ENCODE measurements at places on chromosomes 6 and 20.

- H3K4me3 ChIP-seq = no peak overlapping the region
- no peaks in the 10 kb centered on the region for H3K27me3 ChIP-seq
Observed at GRCh38 chr20:432208-432607, 24.1 kb downstream of the RBCK1 start.

DNA sequence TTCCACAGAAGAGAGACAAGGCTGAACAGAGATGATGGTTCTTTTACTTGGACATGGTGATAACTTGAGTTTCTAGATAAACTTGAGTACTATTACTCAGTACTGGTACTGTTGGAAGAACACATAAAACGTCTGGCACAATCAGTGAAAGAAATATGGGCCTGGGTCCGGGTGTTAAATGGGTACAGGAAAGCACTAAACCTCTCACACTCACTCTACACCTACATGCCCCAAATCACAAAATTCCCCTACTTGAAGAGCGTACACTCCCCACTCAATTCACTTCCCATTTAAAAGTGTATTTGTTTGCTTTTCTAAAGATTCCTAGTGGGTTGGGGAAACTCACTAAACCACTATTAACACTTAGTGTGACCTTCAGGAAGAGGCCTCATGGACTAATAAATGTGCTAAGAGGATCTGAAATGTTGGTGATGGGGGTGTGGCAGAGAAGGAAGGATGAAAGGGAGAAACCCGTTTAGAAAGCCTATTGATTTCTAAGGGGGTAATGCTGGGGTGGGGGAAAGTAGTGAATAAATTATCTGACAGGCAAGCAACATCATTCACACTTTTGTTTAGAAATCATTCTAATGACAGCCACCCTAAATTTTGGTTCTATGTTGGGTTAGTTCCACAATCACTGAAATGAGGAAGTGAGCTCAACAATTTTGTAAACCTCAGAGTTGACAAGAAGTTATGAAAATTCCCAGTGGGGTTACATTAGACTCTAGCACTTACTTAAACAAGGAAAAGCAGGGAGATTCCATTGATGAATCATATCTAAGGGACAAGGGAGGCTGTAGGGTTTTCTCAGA, 222.6 kb upstream of the MARCKS start:
- no peak overlapping the region for H3K4me3 ChIP-seq
- no peak overlapping the region for H3K27ac ChIP-seq
- H3K27me3 ChIP-seq = no peaks in the 10 kb centered on the region

GRCh38 chr6:84597238-84597875, 167.0 kb downstream of the TBX18 start:
- H3K4me3 ChIP-seq = no peak overlapping the region
- H3K4me1 ChIP-seq = no peaks in the 10 kb centered on the region

DNA sequence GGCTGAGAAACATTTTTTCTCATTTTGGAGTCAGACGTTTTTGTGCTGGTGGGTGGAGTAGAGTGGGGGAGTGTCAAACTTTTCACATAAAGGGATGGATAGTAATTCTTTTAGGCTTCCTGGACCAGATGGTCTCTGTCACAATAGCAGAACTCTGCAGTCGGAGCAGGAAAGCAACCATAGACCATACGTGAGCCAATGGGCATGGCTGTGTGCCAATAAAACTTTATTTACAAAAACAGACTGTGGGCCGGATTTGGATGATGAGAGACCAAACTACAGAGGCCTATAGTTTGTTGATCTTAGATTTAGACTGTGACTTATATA, 70.8 kb upstream of the SLC22A23 start:
- H3K27ac ChIP-seq = no peak overlapping the region
- no peaks in the 10 kb centered on the region for H3K36me3 ChIP-seq
- H3K27me3 ChIP-seq = no peaks in the 10 kb centered on the region
- H3K4me1 ChIP-seq = no peaks in the 10 kb centered on the region
- DNase-seq = no peak

DNA sequence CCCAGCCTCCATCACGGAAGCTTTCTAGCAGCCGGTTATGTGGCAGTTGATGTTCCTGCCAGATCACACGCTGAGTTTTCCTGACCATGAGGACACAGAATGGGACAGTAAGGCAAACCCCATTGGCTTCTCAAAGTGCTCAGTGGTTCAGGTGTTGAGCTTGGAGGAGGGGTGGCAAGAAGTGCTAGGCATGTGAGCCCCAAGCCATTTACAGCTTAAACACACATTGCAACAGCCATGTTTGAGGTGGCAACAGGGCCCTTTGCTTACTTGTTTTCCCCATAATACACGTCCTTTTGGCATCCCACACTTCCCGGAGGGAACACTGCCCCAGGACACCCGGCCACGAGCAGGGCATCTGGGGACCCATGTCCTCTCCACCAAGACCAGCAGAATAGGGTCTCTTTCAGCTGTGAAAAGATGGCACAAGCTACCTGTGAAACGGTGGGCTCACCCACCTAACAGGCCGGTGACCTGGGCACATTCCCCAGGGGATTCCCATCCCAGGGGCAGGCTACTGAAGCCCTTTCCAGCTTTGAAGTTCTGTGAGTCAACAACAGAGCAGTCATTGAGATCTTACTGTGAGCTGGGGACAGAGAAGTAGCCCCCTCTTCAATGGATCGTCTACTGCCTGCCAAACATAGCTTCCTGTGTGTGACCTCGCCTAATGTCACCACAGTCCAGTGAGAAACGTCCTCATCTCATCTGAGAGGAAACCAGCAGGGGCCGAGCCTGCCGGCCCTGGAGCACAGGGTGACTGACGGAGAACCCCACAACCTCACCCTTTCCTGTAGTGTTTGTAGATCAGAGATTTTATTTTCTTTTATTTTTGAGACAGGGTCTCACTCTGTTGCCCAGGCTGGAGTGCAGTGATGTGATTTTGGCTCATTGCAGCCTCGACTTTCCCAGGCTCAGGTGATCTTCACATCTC, 4.0 kb upstream of the TLDC2 start:
- no peak overlapping the region for H3K27ac ChIP-seq
- DNase-seq = no peak
- no peaks in the 10 kb centered on the region for H3K36me3 ChIP-seq
- no peaks in the 10 kb centered on the region for H3K4me1 ChIP-seq
- no peak overlapping the region for H3K4me3 ChIP-seq

GRCh38 chr6:72825315-72825911, 203.5 kb downstream of the KCNQ5 start:
- no peaks in the 10 kb centered on the region for H3K4me1 ChIP-seq
- no peaks in the 10 kb centered on the region for H3K36me3 ChIP-seq
- no peak for DNase-seq
- no peaks in the 10 kb centered on the region for H3K27me3 ChIP-seq

All from HCT116 (cell line).